CD4-positive, alpha-beta T cell treated with Interleukin-2 at 100 ng/mL for 4 hours (primary cell): ENCODE measurements at places on chromosomes 5 and 9.

GRCh38 chr9:130692321-130692720, 1.3 kb upstream of the EXOSC2 start:
- DNase-seq, result no peak

- no peak for DNase-seq
Measured at GRCh38 chr5:139797856-139798510, 2.4 kb downstream of the PSD2 start.

- DNase-seq, result no peak
Measured at GRCh38 chr5:60399507-60399906, 300.5 kb downstream of the DEPDC1B start.

GRCh38 chr9:36971935-36972488, 62.1 kb downstream of the PAX5 start:
- DNase-seq, result no peak

DNA sequence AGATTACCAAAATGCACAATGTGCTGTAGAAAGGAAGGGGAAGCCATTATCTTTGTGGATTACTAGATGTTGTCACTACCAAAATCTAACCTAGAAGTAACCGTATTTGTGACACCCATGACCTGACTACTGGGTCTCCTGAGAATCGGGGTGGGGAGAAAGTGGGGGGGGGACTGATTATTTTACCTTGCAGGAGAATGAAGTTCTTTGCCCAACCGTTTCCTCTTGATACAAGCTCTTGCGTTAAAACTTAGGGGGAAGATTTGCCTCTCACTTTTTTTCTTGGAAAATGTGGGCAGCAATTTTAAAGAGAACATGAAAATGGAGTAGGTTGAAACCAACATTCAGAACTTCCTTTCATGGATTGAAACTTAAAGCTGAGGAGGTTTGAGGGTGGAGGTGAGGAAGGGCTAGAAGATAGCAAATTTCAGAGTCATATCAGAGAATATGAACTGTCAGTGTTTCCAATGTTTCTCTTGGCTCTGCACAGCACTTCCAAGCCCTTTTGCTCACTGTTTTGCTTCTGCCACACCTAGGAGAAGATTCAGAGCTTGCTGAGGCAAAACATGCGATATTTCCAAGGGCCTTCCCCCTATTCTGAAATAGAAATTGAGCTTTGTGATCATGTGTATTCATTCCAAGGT, 280.8 kb downstream of the AOPEP start:
- no peak for DNase-seq

DNA sequence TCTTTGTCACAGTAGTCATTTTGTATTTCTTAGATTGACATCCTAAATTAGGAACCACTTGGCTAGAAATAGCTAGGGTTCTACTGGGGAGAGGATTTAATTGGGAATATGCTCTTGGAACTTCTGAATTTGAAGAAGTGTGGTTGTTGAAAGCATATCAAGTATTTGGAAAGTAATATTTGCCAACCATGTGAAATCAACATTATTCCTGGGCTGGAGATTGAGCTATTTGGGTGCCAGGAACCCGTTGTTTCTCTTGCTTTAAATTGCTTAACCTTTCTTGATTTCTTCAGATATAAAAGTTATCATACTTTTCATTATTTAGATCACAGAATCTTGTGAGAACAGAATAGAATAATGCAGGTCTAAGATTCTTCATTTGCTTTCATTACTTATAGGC, 178.4 kb upstream of the ELL2 start:
- no peak for DNase-seq
